ENCODE measurements at places on chromosomes 1 and 21.

DNA sequence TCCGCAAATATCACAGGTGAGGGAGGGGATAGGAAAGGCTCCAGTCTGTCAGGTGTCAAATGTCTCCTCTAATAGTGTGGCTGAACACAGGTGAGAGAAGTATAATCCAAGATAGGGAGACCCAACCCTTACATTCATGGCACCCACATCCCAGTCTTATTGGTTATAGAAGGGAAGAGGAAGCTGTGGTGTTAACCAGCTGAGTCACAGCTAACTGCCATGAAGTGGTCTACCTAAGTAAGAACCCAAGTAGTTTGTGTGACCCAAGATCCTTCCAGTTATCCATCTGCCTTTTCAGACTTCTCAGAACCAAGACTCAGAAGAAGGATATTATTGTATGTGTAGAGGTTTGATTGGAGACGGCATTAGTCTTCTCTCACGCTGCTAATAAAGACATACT lies 37.1 kb downstream of the DDAH1 start:
- DNase-seq: no peak

DNA sequence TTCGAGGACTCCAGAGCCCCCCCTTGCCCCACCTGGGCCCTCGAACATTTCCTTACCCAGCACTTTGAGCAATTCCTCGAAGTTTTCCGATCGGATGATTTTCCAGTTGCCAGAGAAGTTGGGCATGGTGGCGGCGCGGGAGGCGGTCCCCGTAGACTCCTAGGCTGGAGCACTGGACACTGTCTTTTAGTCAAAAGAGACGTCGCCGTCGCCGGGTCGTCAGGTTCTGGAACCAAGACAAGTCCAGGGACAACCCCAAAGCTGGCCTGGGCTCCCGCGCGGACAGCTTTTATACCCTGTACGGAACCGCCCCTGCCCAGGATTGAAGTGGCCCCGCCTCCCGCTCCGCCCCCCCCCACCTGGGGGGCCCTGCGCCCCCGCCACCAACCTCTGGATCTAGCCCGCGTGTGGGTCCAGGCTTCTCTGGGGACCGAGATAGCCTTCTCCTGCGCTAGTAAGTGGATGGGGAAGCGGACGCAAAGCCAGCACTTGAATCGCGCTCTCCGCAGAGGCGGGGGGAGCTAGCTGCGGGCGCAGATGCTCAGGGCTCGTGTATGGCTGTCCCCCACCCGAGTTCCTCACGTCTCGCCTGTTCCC lies at the start of gene CRABP2:
TSS of gene CRABP2 (minus strand) at position 263 of the 597 bp plus-strand sequence. CDS start at position 126, 137 bp downstream.
- DNase-seq: peak; percentile 83

- DNase-seq: peak; percentile 96
These were observed at the start of gene SEMA6C for GRCh38 chr1:151146412-151147131. Gene SEMA6C, minus strand, starts transcription at chr1:151146631. Its CDS starts 4,010 bp downstream, at chr1:151142621.

GRCh38 chr1:25944986-25945385 lies 38.8 kb upstream of the STMN1 start:
- no peak for DNase-seq

GRCh38 chr1:116826818-116827606 lies 72.8 kb downstream of the CD2 start:
- DNase-seq: no peak

DNA sequence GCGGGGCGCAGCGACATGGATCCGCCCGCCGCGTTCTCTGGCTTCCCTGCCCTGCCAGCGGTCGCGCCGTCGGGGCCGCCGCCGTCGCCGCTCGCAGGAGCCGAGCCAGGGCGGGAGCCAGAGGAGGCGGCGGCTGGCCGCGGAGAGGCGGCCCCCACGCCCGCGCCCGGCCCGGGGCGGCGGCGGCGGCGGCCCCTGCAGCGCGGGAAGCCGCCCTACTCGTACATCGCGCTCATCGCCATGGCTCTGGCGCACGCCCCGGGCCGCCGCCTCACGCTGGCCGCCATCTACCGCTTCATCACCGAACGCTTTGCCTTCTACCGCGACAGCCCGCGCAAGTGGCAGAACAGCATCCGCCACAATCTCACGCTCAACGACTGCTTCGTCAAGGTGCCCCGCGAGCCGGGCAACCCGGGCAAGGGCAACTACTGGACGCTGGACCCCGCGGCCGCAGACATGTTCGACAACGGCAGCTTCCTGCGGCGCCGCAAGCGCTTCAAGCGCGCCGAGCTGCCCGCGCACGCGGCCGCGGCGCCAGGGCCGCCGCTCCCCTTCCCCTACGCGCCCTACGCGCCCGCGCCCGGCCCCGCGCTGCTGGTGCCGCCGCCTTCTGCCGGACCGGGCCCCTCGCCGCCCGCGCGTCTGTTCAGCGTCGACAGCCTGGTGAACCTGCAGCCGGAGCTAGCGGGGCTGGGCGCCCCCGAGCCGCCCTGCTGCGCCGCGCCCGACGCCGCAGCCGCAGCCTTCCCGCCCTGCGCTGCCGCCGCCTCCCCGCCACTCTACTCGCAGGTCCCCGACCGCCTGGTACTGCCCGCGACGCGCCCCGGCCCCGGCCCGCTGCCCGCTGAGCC lies 459 bp downstream of the FOXE3 start:
- DNase-seq: peak; percentile 68

DNA sequence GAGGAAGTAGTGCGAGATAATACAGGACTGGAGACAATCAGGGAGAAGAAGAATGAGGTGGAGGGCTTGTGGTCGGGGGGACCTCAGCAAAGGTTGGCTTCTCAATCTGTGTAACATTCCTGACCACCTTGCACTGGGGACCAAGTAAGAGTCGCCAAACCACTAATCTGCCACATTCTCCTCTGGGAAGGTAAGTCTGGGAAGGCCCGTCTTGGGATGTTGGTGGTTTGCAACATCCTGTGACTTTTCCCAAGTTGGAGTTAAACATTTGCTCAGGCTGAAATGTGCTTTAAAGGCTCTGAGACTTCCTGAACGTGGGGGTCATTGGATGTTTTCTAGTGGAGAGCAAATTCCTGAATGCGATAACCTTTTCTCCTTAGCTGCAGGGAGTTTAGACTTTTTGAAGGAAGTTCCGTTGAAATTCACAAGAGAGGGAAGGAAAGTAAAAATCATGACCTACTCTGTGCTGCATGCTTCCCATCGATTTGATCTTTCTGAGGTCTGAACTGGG lies 325.9 kb downstream of the RPS6KC1 start:
- peak; percentile 11 for DNase-seq

GRCh38 chr21:35294231-35294898 lies 245.3 kb upstream of the RUNX1 start:
- DNase-seq: peak; percentile 21

GRCh38 chr1:7454052-7454815 lies 316.9 kb upstream of the VAMP3 start:
- DNase-seq: peak; percentile 27

DNA sequence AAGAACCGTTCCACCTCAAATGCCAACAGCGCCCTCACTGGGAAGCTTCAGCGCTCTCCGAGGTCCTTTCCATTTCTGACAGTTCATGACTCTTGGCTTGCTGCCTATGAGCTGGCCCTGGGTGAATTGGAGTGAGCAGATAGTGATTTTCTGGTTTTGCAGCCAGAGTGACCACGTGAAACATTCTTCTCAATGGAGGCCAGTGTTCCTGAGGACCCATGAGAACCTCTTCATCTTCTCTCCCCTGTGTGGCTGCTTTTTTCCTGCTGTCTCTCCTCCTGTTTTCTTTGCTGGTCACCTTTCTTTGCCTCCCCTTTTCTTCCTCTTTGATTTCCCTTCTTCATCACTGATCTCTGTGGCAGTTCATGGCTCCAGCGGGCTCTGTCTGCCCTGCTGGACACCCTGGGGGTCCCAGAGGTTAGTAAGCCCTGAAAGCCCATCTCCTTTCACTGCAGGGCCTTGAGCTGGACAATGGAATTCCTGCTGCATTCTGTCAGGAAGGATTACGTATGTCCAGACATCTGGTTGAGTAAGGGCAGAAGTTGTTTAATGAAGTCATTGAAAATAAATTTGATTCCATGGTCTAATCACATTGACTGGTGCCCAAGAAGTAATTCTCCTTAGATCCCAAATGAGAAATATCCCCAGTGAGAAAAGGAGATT lies 29.9 kb downstream of the VASH2 start:
- DNase-seq: peak; percentile 76

GRCh38 chr1:43488165-43488564 lies 34.4 kb upstream of the HYI start:
- DNase-seq: no peak

DNA sequence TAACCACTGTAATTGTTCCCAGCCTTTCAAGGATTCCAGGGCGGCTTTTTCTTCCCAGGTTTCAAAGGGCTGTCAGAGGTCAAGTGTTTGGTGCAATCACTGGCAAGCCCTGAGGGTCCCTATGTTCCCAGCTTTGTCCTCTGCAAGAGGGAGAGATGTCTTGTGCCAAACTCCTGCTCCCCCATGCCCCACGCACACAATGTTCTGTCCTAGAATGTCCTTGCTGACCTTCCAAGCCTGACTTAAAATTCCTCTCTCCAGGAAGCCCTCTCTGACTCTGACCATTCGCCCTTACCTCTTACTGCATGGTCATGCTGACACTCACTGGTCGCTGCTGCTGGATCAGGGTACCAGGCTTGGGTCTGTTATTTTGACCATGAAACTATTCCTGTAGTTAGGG lies 152.5 kb upstream of the KCND3 start:
- DNase-seq: no peak

DNA sequence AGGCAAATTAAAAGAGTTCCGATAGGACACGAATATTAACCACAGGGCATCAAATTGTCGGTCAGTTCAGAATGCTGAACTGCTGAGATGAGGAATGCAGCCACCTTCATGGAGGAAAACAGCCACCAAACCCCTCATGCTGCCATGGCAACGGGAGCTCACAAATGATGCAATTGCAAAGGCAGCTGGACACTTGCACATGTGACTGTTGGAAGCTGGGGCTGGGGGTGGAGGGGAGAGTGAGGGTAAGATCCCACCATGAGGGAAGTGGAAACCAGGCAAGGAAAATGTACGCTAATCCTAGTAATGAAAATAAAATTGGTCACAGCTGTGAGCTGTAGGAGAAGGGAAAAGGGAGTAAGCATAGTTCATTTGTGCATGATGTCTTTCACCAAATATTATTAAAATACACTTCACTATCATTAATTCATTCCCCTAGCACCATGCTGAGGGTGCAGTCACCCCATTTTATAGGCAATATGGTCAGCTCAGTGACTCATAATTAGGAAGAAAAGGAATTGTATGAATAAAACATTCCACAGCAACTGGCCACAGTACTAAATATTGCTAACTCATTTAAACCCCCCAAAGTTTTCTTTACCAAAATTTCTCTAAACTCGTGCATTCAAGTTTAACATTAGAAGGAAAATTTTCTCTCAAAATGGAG lies 15.3 kb downstream of the BECN2 start:
- peak; percentile 74 for DNase-seq

DNA sequence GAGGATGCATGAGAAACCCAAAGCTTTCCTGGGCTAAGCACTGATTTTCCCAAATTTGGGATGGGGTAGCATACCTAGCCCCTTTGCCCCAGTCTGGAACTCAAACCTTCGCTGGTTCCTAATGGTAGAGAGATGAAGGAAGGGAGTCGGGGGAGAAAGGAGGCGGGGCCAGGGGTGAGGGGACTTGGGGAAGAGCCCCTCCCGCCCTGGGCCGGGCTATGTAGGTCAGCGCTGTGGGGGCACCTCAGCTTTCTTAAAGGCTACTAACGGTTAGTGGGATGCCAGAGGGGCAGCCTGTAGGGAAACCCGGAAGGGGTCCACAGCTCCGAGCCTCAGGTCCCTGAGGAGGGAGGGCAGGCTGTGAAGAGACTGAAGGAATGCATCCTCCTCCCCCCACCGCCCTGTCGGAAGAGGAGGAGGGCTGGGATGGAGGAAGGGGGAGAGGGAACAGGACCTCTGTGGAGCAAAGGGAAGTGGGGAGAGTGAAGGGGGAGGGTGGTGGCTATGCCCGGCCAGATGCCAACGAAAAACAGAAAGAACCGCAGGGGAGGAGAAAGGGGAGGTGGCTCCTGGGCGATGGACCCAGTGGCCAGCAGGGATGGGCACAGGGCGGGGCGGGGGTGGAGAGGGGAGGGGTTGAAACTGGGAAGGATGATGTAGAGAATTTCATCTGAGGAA lies 1.3 kb downstream of the CADM3 start:
- DNase-seq: peak; percentile 69

- no peak for DNase-seq
These were observed 12.4 kb upstream of the ZNF691 start for GRCh38 chr1:42833981-42834380.

GRCh38 chr1:220301630-220302029 lies 29.4 kb upstream of the RAB3GAP2 start:
- DNase-seq: no peak

DNA sequence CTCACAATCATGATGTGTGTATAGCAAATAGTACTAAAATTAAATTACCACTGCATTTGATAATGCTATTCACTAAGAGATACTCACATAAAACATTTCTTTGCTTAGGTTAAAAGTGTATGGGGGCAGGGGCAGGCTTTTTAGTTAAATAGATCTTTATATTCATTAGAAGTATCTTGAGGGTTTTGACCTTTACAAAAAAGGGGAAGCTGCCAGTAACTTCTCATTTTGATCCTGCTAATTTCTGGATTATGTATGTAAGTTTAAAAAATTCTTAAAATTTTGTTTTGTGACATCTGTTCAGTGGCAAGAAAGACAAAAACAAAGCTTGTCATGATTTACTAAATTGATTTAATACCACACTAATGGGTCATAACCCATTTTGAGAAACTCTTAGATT lies 45.8 kb upstream of the S1PR1 start:
- no peak for DNase-seq

DNA sequence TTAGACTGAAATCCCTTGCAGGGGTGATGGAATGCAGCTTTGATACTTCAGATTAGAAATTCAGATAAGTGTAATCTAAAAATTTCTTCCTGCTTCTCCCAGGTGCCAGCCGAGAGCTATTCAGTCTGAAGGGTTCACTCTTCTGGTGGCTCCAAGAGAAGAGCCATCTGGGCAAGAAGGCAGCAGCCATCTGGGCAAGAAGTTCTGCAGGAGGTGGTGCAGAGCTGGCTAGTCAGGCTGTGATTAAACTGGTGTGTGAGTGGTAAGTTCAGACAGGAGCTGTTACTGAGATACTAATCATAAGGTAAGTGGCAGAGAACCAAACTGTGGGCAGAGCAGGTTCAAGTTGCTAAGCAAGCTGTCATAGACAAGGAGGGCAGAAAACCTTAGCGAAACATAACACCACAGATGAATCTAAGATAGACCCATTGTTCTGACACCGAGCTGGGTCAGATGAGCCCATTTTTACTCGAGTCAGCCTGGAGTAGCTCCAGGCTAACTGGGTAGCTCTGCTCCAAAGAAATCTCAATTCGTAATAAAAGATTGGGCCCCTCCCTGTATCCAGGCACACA lies 14.4 kb upstream of the TP53BP2 start:
- DNase-seq: no peak

- peak; percentile 78 for DNase-seq
These were observed 968 bp downstream of the CSMD2 start for GRCh38 chr1:34163792-34164731.

DNA sequence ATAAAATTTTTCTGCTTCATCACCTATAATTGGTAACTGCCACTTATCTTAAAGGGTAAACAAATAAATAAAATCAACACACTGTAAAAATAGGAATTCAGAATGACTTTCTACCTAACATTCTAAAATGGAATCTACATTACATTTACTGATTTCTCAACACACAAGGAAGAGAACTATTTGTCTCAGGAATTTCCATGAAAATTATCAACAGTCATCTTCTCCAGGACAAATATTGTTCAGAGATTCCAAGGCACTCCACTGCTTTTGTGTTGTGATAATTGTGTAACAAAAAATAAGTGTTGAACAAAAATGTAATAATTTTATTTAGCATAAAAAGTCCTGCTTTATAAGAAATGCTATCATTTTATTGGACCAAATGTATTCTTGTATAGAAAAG lies 7.3 kb downstream of the ODF2L start:
- no peak for DNase-seq
